ENCODE measurements at places on chromosomes 3 and 15. TPM values are rescaled to one million over a fixed set of nuclear protein-coding genes. Genes with fewer than 3 reads are reported as not detected.

Gene FYCO1
- 17.4 TPM for total RNA-seq

DNA sequence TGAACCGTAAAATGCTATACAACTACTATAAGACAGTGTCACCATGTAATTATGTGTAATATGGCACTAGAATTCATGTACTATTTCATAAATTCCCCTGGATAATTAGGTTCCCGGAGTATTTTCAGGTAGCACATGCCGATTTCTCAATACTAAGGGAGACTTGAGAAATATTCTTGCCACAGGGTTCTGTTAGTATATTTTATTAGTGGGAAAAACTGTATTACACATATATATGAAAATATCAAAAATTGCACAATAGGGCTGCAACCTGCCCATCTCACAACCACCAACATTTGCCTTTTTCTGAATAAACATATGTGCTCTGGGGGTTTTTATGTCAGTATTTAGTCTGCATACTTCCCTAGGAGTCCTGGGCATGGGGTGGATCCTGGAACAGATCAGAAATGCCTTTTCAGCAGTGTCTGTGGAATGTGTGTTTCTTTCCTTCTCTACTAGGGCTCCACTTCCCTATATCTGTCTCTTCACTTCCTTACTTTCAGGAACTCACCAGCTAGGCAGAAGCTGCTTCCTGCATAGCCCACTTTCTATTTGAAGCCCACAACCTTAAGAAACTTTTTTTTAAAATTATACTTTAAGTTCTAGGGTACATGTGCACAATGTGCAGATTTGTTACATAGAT lies 87.5 kb downstream of the RPL39L start:
- H3K27me3 ChIP-seq, result no peaks in the 10 kb centered on the region
- peaks cover 55% of the 10 kb centered on the region for H3K36me3 ChIP-seq
- peak overlapping the region; percentile 22 for H3K27ac ChIP-seq
- DNase-seq, result no peak
- H3K4me3 ChIP-seq, result no peak overlapping the region
- peaks cover 30% of the 10 kb centered on the region for H3K4me1 ChIP-seq

Gene TMCC1
- 33.8 TPM for total RNA-seq

DNA sequence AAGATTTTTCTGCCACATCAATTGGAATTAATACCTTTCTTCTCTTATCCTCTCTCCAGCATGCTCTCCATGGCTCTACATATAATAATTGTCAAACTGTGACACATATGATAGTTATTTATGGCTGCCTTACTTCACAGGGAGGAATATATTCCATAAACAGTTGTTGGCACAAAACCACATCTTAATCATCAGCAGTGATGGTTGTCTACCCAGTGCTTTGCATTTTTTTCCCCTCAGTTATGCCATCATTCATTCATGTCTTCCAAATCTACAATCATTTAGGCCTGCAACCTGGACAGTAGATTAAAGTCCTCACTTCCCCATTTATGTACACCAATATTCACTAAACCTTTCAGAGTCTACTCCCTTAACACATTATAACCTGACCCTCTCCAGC lies 107.7 kb downstream of the THRB start:
- H3K27ac ChIP-seq, result no peak overlapping the region
- no peaks in the 10 kb centered on the region for H3K36me3 ChIP-seq
- no peak overlapping the region for H3K4me3 ChIP-seq
- no peaks in the 10 kb centered on the region for H3K27me3 ChIP-seq

GRCh38 chr3:10910367-10910766 lies 82.2 kb upstream of the SLC6A1 start:
- no peak for DNase-seq
- H3K27ac ChIP-seq, result no peak overlapping the region

DNA sequence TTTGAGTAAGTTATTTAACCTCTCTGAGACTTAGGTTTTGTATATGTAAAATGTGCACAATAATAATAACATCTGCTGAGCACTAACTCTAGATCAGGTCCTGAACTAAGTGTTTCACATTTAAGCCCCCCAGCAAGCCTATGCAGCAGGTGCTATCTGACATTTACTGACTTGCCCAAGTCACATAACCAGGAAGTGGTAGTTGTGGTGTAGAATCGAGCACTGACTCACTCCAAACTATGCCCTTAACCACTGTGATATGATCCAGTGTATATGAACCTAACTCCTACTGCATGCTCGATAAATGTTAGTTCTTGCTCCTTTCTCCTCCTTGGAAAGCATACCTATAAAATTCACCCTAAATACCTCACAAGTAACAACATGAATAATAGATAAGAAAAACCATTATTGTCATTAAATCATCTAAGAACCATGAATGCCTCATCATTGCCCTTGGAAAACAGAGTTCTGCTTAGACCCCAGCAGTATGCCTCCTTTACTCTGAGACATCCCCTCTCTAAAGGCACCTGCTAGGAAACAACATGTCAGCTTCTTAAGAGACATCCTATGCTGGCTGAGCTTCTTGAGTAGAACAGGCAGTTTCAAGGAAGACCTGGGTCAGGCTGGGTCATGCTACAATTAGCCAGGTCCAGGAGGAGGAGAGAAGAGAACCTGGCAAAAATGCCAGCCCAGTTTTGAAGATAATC lies 3.0 kb upstream of the SHC4 start:
- H3K4me1 ChIP-seq, result peaks cover 30% of the 10 kb centered on the region
- H3K36me3 ChIP-seq, result no peaks in the 10 kb centered on the region
- H3K4me3 ChIP-seq, result no peak overlapping the region
- no peak for DNase-seq

Gene TNNC1
- total RNA-seq, result 6.6 TPM

Gene LRRIQ4
- total RNA-seq, result not detected

Gene TRANK1
- 44.8 TPM for total RNA-seq

Gene SLC22A14
- not detected for total RNA-seq

Gene NFKBIZ
- 451 TPM for total RNA-seq

Gene RTP1
- not detected for total RNA-seq

Gene RETNLB
- not detected for total RNA-seq

Data from CD4-positive, alpha-beta T cell (primary cell).